ENCODE measurements at places on chromosomes 5 and 9.

GRCh38 chr9:77210116-77210515 is 32.8 kb downstream of the VPS13A start:
- no peak for DNase-seq

- peak; percentile 33 for DNase-seq
Observed at GRCh38 chr9:15416880-15417279, 5.8 kb upstream of the SNAPC3 start.

GRCh38 chr9:113887436-113887835 is 11.3 kb downstream of the ZNF618 start:
- DNase-seq = no peak

DNA sequence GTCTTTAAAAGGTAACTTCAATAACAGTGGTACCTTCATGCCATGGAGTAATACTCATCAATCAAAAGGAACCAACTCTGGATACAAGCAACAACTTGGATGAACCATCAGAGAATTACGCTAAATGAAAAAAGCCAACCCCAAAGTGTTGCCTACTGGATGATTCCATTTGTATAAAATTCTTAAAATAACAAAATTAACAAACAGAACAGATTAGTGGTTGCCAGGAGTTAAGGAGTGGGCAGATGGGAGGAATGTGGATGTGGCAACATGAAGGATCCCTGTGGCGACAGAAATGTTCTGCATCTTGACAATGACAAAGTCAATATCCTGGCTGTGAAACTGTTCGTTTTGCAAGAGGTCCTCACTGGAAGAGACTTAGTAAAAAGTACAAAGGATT is 50.5 kb downstream of the SPTLC1 start:
- DNase-seq = no peak

- DNase-seq = no peak
Observed at GRCh38 chr5:32027717-32028458, 146.2 kb downstream of the GOLPH3 start.

Data from naive thymus-derived CD8-positive, alpha-beta T cell (primary cell).